Esophagus mucosa (tissue), 1 donor: ENCODE measurements at places on chromosomes 3 and 15. TPM values are rescaled to one million over a fixed set of nuclear protein-coding genes. Genes with fewer than 3 reads are reported as not detected.
A peak's percentile ranks its signal among the peaks of the same experiment; 100 is the strongest.

DNA sequence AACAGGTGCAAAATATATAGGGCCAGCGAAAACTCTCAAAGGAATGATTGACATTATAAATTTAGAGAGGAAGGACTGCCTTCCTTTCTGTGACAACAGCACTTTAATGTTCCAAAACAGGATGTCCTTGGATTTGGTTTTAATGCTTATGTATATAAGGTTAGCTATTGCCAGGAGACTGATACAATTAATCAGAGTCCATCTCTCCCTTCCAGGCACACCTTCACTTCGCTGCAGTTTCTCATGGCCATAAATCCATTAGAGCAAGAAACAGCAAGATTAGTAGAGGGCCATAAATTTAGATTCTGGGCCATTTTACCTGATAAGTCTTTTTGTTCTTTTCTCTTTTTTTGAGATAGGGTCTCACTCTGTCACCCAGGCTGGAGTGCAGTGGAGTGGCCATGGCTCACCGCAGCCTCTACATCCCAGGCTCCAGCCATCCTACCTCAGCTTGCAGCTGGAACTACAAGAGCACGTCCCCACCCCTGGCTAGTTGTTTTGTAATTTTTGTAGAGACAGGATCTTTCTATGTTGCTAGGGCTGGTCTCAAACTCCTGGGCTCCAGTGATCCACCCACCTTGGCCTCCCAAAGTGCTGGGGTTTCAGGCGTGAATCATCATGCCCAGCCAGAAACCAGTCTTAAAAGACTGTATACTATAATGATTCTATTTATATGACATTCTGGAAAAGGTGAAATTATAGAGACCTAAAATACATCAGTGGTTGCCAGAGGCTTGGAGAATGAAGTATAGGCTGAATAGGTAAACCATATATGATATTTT, 15.7 kb upstream of the TFRC start:
- ATAC-seq, result peak; percentile 78

The CRYGS gene
- total RNA-seq, result 1.2 TPM

GRCh38 chr3:60217156-60217911, 1033.9 kb downstream of the FHIT start:
- no peak for ATAC-seq

The CASR gene
- not detected for total RNA-seq

The CYP8B1 gene
- not detected for total RNA-seq

DNA sequence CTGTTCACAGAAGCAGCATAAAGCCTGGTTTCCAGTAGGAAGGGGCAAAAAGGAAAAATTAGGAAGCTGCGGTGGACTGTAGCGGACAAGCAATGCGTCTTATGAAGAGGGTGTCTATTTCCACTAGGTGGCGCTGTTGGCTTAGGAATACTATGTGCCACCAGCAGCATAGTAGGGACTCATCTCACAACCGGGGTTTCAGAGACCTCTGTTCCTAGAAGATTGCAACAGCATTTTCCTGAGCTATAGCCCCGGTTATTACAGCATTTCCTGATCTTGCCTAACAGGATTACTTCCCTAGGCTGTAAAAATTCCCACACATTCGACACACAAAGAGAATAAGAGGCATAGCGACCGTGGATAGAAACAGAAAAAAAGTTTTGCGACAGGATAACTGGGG, 683.0 kb downstream of the TBL1XR1 start:
- peak; percentile 23 for ATAC-seq

DNA sequence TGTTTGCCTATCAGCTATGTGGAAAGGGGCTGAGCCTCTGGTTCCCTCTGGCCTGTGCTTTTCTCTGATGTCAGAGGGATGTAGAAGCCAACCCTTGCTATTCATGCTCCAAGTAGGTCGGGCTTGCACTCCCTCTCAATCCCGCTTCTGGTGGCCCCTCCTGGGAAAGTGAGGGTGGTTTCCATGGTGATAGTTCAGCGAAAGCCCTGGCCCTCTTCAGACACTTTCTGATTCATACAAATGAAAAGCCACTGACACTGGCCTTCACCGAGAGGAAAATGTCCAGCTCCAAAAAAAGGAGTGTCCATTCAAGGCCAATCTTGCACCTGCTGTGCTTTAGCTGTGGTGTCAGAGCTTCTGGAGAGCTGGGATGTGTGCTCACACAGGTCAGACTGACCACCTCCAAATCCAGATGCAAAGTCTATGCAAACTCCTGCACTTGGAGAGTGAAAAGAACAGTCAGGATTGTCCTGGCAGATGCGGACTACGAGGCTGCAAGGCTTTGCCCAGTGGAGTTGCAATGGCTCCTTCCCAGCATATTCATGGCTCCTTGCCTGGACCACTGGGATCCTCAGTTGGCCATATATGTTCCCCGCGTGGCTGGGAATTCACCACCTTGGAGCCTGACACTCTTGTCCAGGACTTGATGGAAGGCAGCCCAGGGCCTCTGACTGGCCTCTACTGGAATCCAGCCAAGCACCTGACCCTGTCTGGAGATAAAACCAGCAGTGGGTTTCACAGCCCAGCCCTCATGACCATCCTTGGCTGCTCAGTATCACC, 96.6 kb downstream of the CEMIP start:
- ATAC-seq, result no peak

The TM4SF4 gene
- total RNA-seq, result not detected

The POPDC2 gene
- total RNA-seq, result 0.60 TPM

- ATAC-seq, result peak; percentile 86
Observed at GRCh38 chr3:60594025-60594424, 657.2 kb downstream of the FHIT start.

- no peak for ATAC-seq
Observed at GRCh38 chr3:150238995-150239619, 169.0 kb upstream of the TSC22D2 start.

The CLSTN2 gene
- 1.5 TPM for total RNA-seq

DNA sequence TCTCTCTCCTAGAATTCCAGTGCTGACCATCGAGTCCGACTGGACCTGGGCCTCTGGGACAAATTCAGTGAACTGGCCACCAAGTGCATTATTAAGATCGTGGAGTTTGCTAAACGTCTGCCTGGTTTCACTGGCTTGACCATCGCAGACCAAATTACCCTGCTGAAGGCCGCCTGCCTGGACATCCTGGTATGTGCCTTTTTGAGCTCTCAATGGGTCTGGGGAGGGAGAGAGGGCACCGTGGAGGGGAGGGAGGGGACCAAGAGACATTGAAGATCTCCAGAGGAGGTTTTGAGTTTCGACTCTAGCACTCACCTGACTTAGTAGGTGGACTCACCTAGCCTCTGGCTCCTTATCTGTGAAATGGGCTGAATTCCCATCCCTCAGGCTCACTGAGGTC, 84.2 kb downstream of the TOP2B start:
- no peak for ATAC-seq

DNA sequence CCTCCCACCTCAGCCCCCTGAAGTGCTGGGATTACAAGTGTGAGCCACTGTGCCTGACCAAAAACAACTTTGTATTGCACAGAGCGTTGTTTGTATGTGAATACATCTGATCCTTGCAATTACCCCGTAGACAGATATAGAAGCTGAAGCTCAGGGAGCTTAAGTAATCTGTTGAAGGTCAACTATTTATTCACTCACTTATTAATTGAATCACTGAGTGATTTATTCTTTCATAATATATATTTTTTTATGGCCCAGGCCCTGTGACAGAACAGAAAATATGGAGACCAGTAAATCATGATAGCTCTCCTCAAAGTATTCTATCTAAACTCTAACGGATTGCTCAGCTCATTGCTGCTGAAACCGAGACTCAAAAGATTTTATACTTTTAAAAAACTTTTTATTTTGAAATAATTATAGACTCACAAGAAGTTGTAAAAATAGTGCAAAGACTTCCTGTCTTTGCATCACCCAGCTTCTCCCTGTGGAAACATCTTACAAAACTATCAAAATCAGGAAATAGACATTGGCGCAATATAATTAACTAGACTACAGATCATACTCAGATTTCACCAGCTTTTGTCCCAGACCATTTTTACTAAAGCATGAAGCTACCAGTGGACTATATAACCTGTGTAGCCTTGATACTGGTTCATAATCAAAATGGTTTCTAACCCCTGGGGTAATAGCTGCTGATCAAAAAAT, 466.1 kb downstream of the PDCD6IP start:
- no peak for ATAC-seq

The IL20RB gene
- 94.7 TPM for total RNA-seq

DNA sequence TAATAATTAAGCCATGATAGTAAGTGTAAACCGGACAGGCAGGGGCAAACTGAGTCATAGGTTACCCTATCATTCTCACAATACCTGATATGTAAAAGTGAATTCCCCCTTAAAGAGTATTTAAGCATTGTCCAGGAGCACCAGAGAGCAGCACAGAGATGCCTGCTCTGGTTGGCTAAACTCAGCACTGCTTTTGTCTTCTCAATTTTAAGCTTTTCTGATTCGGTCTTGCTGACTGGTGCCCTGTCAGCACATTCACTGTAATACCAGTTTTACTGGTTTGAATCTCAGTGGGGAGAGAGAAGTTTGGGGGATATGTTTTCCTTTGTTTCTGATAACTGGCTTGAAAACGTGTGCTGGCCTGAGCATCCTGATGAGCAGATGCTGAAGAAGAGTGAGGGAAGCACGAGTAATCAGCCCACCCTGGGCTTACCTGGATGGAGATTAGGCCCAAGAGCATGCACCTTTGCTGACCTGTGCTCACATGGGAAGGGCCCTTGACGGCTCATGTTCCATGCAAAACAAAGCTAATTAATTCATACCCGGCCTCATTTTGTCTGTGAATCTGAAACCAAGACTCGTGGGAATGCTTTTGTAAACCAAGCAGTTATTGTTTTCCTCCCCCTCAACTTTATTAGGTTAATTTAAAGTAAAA, 208.5 kb upstream of the MRPL3 start:
- ATAC-seq, result peak; percentile 36

GRCh38 chr15:81785181-81785580, 260.6 kb downstream of the MEX3B start:
- ATAC-seq, result no peak

GRCh38 chr15:25188551-25189101, 233.8 kb downstream of the SNRPN start:
- ATAC-seq, result no peak

The SEC62 gene
- 37.0 TPM for total RNA-seq

GRCh38 chr3:155805802-155806618, at the start of gene C3orf33:
Gene C3orf33, minus strand, starts transcription at chr3:155806278. Its CDS starts 26 bp downstream, at chr3:155806252.
- ATAC-seq, result peak; percentile 87

The ANKRD63 gene
- not detected for total RNA-seq

DNA sequence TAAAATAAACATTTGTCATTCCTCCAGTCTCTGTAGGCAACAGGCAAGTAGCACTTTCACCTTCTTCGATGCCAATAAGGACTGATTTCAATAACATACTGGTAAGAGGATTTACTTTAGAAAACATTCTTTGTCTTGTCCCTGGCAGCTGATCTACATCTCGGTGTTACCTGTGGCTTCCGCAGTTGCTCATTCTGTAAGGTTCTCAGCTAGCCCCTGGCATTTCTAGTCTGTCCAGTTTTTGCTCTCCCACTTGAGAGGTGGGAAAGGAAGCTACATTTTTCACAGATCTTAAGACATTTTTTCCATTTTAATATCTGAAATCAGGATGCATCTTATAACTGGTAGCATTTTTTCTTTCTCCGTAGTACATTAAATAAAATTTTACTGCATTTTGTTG, 19.7 kb upstream of the MAP6D1 start:
- ATAC-seq, result no peak

The ZXDC gene
- total RNA-seq, result 19.1 TPM

The SEMA3G gene
- total RNA-seq, result 2.7 TPM

DNA sequence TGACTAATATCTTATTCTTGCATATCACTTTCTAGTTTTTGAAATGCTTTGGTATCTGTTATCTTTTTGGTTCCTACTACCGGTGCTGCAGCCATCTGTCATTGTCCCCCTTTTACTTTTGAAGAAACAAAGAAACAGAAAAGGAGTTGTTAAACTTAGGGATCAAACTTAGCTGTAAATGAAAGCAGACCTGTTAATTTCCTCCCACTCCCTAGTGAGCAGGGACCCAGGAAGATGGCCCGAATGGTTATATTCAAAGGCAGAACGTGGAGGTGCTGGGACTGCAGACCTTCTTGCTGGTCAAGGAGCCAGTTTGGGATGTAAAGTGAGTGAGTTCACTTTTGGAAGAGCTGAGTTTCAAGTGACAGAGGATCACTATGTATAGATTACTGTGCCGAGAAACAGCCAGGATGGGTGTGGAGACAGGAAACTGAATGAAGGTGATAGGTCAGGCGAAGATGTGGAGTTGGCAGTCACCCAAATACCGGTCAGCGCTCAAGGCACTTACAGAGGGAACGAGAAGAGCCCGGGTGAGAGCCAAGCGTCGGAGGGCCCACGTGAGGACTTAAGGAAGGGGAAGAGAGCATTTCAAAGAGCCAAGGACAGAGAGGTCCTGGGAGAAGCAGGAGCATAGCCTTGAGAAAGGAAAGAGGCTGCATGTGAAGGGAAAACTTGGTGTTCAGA, 20.1 kb downstream of the KBTBD8 start:
- ATAC-seq, result peak; percentile 26

- ATAC-seq, result no peak
Observed at GRCh38 chr3:77188210-77188609, 148.3 kb downstream of the ROBO2 start.

The CLDN16 gene
- total RNA-seq, result 0.76 TPM

- ATAC-seq, result no peak
Observed at GRCh38 chr15:82873000-82873680, 63.7 kb downstream of the WHAMM start.

The EPHA6 gene
- total RNA-seq, result 1.1 TPM

DNA sequence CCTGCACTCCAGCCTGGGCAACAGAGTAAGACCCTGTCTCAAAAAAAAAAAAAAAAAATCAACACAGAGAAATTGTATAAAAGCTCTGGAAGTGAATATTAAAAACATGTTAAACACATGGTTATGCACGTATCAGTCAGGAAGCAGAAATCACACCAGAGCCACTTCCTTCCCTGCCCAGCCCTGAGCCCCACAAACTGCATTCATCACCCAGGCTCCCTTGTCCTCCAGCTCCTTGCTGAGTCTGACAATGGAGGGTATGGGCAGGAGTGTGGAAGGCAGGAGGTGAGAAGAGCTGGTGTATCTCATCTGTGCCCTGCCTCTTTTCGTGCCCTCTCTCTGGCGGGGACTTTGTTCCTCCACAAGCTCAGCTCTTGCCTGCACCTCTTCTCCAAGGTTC, 12.1 kb upstream of the LOXL1 start:
- no peak for ATAC-seq

The CCDC13 gene
- not detected for total RNA-seq

DNA sequence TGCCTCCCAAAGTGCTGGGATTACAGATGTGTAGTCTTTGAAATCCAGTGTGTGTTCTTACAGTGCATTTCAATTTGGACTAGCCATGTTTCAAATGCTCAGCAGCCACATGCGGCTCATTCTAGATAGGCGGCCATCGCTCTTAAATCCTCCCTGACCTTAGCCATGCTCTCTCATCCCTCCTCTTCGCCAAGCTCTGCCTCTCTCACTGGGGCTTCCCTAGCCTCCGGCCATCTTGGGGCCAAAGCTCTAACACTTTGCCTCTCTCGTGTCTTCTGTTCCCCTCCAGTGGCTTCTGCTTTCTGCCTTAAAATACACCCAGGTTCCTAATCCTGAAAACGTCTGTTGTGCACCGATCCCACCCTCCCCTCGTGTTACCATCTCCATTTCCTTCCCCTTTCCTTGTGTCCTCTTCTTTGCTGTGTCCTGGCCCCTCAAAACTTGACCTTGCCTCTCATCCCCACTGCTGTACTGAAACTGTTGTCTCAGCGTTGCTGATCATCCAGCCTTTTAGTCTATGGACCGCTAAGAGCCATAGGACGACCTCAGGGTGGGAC, 1.4 kb upstream of the GHRL start:
- no peak for ATAC-seq
